ENCODE measurements at places on chromosomes 3 and 15. TPM values are rescaled to one million over a fixed set of nuclear protein-coding genes. Genes with fewer than 3 reads are reported as not detected.

- no peak for DNase-seq
Observed at GRCh38 chr15:87578776-87579175, 677.8 kb downstream of the NTRK3 start.

GRCh38 chr15:50675535-50676144 lies 11.0 kb downstream of the TRPM7 start:
- no peak for DNase-seq

- DNase-seq: no peak
Observed at GRCh38 chr3:119990888-119991287, 103.4 kb downstream of the GSK3B start.

- no peak for DNase-seq
Observed at GRCh38 chr15:40917585-40917984, 11.6 kb upstream of the DLL4 start.

DNA sequence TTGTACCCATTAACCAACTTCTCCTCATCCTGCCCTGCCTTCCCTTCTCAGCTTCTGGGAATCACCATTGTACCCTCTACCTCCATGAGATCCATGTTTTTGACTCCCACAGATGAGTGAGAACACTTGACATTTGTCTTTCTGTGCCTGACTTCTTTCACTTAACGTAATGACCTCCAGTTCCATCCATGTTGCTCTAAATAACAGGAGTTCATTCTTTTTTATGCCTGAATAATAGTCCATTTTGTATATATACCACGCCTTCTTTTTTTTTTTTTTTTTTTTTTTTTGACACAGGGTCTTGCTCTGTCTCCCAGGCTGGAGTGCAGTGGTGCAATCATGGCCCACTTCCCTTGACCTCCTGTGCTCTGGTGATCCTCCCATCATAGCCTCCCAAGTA lies 6.7 kb downstream of the SNX1 start:
- no peak for DNase-seq

DNA sequence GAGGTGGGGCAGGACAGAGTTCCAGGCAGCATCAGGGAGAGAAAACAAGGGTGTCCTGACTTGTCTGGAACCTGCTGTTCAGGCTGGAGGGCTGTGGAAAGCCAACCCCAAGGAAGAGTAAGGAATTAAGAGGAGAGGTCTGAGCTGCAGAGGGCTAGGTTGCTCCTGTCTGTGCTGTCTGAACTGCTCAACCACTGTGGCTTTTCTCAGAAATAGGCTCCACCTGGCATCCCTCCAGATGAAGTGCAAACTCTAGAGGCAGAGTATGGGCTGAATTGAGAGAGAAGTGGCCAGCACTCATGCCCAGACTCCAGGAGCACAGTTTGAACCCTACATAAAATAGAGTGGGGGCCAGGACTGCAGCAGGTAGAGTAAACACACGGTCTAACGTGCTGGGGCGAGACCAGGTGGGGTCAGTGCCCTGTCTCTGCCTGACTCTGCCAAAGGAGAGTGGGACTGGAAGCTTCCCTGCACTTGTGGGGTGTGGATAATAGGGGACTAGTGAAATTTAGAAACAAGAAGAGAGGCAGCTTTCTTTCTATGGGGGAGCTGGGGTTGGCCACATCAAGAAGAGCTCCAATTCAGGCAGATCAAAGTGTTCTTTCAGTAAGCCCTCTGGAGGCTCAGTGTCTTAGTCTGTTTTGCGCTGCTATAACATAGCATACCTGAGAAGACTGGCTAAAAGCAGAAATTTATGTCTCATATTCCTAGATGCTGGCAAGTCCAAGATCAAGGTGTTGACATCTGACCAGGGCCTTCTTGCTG lies 28.0 kb upstream of the MNS1 start:
- no peak for DNase-seq

DNA sequence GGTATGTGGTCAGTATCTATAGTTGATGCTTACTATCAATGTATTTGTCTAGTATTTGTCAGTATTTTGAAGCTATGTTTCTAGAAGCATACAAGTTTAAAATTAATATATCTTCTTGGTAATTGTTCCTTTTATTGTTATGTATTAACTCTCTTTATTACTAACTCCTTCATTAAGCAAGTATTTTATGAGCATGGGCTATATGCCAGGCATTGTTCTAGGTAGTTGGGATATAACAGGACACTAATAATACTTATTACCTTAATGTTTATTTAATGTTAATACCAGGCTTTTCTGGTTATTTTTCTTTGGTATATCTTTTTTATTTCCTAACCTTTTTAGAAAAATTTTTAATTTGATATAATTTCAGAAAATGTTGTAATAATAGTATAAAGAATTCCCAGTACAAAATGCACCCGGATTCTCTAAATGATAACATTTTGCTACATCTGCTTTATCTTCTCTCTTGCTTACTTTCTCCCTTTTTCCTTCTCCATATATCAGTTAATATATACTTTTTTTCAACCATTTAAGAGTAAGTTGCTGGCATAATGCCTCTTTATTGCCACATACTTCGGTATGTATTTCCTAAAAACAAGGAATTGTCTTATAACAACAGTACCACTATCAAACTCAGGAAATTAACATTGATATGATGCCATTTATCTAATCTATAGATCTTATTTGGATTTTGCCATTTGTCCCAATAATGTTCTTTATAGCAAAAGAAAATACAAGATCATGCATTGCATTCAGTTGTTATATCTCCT lies 30.9 kb downstream of the LRRC49 start:
- no peak for DNase-seq

GRCh38 chr3:108528459-108529252 lies 18.3 kb upstream of the MYH15 start:
- no peak for DNase-seq

DNA sequence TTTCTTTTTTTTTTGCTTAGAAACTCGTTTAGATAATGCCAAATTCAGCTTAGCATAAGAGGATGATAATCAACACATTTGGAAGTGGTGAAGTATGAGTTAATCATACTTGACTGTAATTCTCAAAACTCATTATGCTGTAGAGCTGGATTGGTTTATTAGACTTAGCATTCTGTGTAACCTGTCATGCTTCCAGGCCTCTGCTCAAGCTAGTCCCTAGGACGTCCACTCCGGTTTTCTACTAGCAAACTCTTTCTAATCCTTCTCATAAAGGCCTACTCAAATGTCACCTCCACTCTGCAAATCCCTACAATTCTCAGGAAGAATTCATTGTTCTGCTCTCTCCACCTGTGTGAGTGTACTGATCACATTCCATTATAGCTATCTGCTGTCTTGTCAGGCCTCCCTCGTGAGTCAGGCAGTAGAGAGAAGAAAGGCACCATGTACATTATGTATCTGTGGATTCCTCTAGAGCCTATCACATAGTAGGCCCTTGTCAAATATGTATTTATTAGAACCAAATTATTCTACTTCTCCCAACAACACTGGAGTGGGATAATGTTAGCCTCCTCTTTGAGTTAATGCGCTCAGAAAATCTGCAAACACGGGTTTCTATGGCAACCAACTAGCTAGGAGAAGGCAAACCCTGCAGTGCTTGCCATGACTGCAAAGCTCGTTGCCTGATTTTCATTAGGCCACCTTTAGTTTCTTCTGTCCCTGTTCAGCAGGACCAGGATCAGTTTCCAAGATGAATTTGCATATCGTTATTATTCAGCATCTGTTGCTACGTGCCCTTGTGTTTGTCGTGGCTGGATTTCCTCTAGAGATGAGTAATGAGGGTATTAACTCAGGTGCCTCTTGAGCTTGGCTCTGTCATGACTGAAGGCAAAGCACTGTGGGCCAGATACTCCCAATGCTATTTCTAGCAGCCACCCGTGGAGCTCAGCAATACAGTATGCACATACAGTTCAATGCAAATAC lies 30.7 kb downstream of the ATP13A5 start:
- no peak for DNase-seq

DNA sequence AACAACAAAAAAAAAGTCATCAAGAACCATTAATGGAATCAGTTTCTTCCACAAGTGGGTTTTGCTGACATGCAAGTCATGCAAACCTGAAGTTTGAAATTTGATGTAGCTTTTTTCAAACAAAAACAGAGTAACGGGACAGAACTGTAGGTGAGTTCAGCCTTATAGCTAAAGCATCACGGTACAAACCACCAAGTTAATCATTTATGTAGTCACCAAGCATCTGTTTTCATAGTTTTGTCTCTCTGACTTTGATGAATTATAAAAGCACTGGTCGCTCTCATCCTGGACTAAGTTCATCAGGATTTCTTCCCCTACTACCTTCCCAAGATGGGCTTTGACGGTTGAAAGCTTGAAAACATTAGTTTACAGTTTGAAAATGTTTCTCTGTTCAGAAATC lies 117.0 kb upstream of the SAMMSON start:
- no peak for DNase-seq

DNA sequence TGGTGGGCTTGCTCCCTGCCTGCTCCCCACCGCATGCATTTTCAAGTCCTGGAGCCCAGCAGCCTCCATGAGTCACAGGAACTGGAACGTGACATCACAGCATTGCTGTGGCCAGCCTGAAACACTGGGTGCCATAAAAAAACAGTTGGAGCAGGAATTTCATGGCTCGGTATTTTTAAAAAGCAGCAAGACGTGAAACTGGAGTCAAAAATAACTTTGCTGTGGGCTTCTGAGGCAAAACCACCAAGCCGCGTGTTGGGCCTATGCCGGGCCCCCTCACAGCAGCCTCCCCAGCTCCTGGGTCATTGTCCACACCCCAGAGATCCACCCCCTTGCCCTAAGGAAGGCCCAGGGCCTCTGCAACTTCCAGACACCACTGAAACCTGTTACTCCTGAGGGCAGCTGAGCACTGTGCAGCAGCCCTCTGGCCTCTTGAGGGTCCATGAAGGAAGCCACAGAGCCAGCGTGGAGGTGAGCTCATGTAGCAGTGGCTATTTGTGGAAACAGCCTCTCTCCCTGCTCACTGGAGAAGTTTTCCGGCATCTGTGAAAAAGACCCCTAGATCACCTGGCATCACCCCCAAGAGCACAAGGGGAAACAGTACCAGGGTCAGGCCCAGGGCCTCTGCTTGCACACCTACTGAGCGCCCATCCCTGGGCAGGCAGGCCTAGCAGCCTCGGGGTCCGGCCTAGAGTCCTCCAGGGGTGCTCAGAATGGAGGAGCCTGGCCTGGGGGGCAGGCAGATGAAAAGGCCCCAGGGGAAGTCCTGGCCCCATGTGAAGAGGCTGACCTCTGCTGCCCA lies 34.0 kb upstream of the DUSP7 start:
- no peak for DNase-seq

DNA sequence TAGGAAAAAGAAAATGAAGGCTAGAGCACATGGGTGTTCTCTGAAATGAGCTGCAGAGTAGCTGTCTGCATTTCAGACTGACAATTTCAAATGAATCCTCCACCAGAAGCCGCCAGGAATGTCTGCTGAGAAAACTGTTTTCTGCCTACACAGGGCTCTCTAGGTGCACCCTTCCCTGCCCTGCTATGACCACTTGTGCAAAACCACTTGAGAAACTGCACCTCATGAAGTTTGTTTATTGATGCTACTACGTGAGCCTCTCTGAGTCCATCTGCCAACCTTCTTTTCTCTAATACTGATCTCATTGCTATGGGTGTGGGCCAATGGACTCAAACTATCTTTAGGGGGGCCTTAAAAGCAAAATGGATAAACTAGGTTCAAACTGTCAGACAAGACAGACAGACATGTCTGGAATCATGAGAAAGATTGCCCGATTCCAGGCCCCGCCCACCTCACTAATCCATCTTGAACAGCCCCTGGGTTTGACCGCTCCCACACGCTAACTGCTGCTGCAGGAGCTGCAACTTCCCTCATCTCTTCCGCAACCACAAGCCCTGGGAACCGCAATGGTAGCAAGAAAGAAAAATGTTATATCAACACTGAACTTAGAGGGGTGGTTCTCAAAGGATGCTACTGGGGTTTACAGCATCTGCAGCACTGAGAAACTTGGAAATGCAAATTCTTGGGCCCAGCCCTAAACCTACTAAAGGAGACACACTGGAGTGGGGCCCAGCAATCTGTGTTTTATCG lies 9.0 kb upstream of the CD47 start:
- DNase-seq: no peak

DNA sequence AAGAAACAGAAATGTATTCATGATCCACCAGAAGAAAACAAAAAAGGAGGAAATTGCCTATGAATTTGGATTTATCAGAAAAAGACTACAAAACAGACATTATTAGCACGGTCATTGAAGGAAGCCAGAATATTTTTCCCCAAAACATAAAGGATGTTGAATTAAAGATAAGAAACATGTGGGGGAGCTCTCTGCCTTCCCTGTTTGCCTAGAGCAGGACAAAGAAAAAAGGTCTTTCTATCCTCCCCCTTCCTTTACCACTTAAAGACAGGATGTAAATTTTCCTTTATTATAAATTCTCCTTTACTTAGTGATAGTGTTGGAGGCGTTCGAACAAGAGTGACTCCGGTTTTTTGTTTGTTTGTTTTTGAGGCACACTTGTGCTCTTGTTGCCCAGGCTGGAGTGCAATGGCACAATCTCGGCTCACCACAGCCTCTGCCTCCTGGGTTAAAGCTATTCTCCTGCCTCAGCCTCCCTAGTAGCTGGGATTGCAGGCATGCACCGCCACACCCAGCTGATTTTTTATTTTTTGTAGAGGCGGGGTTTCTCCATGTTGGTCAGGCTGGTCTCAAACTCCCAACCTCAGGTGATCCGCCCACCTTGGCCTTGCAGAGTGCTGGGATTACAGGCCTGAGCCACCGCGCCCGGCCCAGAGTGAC lies 14.9 kb upstream of the RPN1 start:
- DNase-seq: no peak

DNA sequence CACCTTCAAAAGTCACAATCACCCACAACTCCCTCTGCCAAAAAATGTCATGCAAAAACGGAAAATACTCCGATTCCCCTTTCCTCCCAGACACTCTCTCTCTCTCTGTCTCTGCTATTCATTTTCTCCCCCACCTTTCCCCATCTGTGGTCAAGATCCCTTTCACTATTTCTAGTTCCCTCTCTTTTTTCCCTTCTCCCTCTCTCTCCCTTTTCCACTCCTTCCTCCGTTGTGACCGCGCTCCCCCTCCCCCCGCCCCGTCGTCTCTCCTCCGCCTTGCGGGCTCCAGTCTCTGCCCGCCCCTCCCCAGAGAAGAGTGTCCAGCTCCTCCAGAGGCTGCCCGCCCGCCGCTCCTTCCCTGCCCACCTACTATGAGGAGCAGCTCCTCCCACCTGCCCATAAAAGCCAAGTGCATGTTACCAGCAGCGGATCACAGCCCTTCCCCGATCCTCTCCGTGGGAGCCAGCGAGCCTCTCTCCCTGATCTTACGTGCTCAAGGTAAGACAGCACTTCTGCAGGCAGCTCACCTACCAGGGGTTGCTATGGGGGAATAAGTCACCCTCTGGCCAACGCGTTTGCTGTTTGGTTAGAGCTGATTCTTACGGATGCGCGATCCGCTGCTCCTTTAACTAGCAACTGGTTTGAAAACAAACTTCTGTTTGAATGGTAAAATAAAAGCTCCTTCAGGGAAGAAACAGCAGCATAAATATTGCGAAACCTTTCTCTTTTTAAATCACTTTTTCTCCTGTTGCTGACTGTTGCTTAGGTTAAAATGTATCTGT lies at the start of gene COL8A1:
Gene COL8A1 (plus strand): TSS at position 428 of the 782 bp plus-strand sequence. CDS start 152,089 bp downstream, outside the sequence.
- DNase-seq: peak; percentile 25

GRCh38 chr3:33105341-33105948 lies 8.4 kb upstream of the CRTAP start:
- no peak for DNase-seq

GRCh38 chr3:98972155-98972554 lies 70.7 kb upstream of the DCBLD2 start:
- DNase-seq: no peak

GNAT1 gene
- total RNA-seq: not detected

GOLGA6D gene
- not detected for total RNA-seq

Measured in colonic mucosa (tissue), 4 donors.